ENCODE measurements at places on chromosomes 1 and 21.

GRCh38 chr1:194419721-194420120 is 1233.3 kb upstream of the B3GALT2 start:
- peak; percentile 1 for DNase-seq

GRCh38 chr1:219771080-219771479 is 157.3 kb downstream of the SLC30A10 start:
- DNase-seq = peak; percentile 71

DNA sequence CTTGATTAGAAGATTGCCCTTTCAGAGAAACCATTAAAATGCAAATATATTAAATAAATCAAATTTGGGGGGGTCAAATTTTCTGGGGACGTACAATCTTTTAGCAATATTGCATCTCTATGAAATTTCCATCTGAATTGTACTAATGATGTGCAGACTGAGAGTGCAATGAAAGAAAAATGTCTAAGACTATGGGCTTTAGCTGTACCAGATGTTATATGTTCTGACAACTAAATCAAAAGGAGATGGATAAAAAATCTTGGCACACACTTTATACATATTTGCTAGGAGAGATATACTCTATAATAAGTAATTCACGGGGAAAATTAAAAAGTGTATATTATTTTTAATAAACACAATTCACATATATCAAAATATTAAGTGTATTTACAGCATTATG is 13.0 kb upstream of the PLPPR5 start:
- no peak for DNase-seq

- peak; percentile 35 for DNase-seq
These were observed 1.3 kb upstream of the DNAJC16 start for GRCh38 chr1:15525050-15526020.

- DNase-seq = no peak
These were observed 5.7 kb upstream of the SYF2 start for GRCh38 chr1:25238046-25238445.

- DNase-seq = peak; percentile 39
These were observed 102.7 kb downstream of the ZNF281 start for GRCh38 chr1:200306944-200307754.

DNA sequence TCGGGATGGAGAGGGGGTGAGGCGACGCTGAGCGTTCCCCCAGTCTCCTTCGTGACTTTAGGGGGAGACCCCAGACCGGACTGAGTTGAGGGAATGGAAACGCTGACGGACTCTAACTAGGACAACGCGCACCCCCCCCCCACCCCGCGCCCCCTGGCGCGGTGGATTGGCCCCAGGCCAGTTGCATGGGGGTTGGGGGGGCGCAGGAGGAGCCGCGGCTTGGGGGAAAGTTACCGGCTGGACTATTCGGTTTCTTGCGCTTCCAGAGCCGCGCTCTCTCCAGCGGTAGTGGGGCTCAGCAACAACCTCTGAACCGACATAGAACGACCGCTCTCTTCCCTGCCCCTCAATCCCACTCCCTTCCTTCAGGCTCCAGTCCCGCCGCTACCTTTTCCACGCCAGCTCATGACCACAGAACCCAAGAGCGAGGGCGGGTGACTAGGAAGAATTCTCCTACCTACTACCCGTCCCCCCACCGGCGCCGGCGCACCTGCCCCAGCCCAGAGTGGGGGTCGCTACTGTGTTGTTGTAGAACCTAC is 694 bp downstream of the ZBTB7B start:
- peak; percentile 22 for DNase-seq

- no peak for DNase-seq
These were observed 117.5 kb upstream of the ARHGEF16 start for GRCh38 chr1:3336641-3337630.

- peak; percentile 64 for DNase-seq
These were observed 34.1 kb downstream of the ACOT7 start for GRCh38 chr1:6359216-6360116.

DNA sequence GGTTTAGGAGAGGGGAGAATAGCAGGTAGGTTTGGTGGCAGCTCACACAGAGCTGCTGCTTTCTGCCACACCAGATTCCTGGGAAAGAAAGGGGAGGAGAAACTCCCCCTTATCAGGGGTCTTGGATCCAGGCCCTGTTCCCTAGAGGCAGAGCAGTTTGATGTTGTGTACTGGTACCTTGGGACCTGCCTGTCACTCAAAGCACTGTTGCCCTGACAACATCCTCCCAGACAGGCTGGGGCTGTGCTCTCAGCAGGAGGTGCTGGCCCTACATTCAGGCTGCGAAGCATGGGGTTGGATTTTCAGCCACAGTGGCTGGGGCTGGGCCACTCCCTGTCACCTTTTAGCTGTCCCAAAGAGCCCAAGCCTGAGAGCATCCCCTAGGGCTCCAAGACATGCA is 188.0 kb downstream of the GRIK3 start:
- DNase-seq = no peak

- DNase-seq = no peak
These were observed 23.0 kb upstream of the TBX15 start for GRCh38 chr1:119011116-119011515.

DNA sequence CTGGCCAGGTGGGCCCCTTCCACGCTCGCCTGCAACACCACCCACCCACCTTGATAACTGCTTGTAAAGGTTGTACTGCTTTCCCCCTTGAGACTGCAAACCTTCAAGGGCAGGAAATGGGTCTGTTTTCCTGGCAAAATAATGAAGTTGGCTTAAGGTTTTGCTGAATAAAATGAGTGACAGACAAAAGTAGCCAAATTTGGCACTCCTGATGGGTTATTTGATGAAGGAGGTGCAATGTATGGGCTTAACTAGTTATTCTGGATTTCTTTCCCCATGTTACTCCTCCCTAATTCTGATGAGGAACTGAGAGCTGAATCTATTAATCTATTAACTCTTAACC is 14.6 kb upstream of the HLCS start:
- DNase-seq = no peak

DNA sequence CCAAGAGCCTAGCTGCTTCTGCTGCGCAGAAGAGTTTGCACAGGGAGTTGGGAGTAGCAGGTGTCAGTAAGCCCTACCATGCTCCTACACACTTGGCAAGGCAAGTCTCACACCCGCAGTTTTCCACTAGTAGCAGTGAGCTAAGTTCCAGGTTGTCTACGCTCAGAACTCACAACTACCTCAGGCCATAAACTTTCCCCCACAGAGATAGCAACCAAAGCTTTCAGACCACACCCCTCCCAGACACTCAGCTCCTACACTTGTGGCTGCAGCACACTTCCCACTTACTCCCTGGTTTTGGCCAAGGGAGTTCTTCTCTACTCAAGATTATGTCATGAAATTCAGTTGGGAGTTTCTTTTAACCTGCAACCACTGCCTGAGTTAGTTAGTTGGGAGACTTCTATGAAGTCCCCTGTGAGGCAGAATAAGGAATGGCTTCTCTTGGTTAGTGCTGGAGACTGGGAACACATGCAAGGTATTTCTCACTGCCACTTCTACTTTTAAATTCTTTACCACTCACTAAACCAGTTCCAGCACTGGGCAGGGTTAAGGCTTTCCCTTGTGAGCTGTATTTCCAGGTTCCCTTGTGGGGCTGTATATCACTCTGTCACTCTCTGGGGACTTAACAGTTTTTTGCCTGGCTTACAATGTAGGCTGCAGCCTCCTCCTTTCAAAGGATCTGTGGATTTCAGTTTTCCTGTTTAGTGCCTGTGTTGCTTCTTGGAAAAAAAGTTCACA is 18.3 kb upstream of the MAB21L3 start:
- DNase-seq = no peak

GRCh38 chr1:51325391-51325790 is 5.0 kb downstream of the TTC39A start:
- DNase-seq = no peak

DNA sequence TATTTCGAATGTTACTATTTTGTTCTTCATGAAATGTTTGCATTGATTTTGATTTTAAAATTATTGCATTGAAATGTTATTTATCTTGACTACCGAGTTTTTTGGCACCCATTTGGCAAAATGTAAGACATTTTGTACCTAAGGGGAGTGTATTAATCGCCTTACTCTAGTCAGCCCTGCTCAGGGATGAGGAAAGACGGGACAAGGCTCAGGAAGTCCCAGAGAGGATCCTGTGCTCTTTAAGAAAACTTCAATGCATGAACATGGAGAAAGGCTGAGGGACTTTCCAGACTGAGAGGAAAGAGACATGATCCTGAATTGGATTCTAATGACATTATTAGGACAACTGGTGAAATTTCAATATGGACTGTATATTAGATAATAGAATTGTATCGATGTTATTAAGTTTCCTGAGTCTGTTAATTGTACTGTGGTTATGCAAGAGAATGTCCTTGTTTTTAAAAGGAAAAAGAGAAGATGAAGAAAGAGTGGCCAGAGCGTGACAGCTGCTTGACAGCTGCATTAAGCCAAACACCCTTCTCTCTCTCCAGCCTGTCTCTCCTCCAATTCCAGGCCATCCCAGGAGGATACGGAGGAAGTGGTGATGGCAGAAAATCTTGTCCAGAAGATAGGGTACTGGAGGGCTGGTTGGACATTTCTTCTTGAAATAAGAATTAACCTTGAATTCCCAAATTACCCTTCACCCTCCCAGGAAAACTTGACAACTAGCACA is 66.0 kb downstream of the PLEKHA6 start:
- peak; percentile 96 for DNase-seq

GRCh38 chr1:33435096-33435820 is 4.4 kb upstream of the PHC2 start:
- peak; percentile 55 for DNase-seq

DNA sequence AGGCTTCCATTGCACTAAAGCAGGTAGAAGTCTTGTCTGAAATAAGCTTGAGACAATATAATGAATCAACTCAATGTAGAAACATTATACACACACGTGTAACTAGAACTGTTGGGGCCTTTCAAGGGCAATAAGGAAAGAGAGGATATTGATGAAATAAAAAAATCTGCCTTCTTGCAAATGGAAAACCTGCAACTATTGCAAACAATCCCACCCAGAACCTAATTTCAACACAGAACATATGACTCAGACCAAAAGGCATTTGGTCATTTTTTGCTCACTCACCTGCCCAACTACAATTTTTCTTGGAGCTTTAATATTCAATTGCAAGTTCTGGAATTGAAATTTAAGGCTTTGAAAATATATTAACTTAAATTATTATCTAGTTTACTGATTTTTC is 900.1 kb downstream of the TTLL7 start:
- DNase-seq = no peak

DNA sequence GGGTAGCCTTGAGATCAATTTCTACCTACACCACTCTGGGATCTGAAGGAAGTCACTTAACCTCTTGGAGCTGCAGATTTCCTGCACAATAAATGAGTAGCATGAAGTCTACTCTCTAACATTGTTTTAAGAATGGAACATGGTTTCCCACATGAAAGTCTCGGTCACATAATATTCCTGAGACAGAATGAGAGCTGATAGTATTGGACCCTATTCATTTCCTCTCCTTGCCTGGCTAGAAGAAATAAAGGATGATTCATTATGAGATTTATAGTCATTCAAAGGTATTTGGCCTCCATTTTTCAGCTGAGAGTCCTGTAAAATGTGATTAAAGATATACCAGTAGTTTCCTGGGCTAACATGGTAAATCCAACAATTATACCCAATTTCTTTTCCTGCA is 56.7 kb downstream of the ARHGAP29 start:
- DNase-seq = no peak

GRCh38 chr1:76225526-76225925 is 151.0 kb downstream of the ST6GALNAC3 start:
- DNase-seq = no peak

DNA sequence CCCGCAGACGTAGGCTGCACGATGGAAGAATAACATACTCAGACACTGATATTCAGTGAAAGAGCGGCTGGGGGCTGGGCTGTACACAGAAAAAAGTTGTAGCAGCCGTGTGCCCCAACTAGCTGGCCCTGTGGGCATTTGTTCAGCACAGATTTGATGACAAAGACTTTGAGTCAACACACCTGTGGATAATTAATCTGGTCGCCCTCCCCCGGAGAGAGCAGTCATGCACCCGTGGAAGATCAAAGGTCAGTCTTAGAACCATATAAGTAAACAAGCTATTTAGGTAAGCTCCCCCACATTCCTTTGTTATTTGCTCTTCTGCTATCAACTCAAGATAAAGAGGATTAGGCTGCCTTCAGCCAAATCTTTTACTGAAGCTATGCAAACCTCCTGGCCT is 148.4 kb upstream of the HMCN1 start:
- DNase-seq = no peak

GRCh38 chr1:117655220-117655577 is 49.4 kb downstream of the TENT5C start:
- DNase-seq = no peak

DNA sequence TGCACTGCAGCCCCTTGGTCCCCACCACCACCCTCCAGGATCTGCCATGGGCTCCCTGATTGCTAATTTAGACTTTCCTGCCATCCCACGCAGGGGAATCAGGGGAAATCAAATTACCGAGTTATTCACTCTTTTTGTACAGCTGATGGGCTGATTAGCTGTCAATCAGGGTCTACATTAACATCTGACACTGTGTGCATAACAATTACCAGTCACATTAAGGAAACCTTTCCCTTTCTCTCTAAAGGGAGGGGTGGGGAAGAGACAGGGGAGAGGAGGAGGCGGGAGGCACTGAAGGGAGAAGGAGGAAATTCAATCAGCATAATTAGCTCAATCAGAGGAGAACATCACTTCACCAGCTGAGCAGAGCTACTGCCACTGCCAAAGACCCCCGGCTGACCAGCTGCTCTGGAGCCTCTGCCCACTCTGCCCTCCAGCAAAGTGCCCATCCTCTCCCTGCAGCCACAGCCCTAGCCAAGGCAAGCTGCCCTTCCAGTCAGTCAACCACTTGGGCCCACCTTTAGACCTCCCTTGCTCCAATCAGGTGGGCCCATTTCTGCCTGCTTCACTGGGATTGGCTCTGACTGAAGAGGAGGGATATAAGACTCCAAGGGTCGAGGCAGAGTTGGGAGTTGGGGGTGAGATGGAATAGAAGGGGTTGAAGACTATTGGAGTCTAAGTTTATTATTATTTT is 199.3 kb upstream of the ZC3H12A start:
- DNase-seq = peak; percentile 13

DNA sequence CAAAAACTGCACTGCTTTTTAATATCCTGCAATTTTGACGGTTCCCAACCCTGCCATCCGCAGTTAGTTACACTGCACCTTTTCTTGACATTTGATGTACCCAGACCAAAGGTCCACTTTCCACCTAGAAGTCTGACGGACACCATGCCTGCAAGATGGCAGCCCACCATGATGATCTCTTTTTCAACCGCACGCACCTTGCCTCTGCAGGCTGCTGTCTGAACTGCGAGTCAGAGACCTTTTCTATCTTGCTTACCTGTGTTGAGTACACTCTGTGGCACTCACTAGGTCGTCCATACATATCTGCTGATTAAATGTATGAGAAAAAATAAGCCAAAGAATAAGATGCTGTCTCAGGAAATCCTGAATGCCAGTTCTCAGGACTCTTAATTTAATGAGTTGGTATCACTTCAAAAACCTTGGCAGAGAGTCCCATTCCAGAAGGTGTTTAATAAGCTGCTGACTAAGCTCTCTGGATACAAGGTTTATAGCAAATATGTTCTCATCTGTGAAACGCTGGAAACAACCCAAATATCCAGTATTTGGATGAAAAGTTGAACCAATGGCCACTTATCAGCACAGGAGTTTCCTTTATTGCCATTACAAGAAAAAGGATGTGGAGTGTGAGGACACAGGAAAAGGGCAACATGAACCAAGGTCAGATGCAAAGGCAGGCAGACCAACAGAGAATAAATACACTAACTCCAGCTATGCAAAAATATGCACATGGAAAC is 37.9 kb downstream of the GNG12 start:
- DNase-seq = no peak

- no peak for DNase-seq
These were observed 932 bp downstream of the MAP10 start for GRCh38 chr1:232806186-232806510.

- DNase-seq = no peak
These were observed 147.7 kb downstream of the MIS18A start for GRCh38 chr21:32131164-32131563.

Measured in SJCRH30 (cell line).